ENCODE measurements at places on chromosomes 3 and 15.

DNA sequence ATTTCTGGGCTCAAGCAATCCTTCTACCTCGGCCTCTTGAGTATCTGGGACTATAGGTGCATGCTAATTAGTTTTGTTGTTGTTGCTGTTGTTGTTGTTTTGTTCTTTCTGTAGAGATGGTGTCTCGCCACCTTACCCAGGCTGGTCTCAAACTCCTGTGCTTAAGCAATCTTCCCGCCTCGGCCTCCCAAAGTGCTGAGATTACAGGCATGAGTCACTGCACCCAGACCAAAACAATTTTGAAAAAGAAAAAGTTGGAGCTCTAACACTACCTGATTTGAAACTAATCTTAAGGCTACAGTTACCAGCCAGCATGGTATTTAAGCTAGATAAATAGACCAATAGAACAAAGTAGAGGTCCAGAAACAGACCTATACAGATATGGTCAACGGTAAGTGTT lies 29.8 kb downstream of the KPNA1 start:
- no peak overlapping the region for H3K27ac ChIP-seq
- DNase-seq = no peak
- H3K4me3 ChIP-seq = no peak overlapping the region
- peaks cover 3% of the 10 kb centered on the region for H3K36me3 ChIP-seq
- H3K4me1 ChIP-seq = peaks cover 3% of the 10 kb centered on the region

GRCh38 chr15:75666823-75667501 lies 19.2 kb downstream of the SNX33 start:
- no peaks in the 10 kb centered on the region for H3K4me1 ChIP-seq
- H3K27me3 ChIP-seq = no peaks in the 10 kb centered on the region
- no peak overlapping the region for H3K4me3 ChIP-seq
- H3K36me3 ChIP-seq = no peaks in the 10 kb centered on the region
- no peak for DNase-seq

DNA sequence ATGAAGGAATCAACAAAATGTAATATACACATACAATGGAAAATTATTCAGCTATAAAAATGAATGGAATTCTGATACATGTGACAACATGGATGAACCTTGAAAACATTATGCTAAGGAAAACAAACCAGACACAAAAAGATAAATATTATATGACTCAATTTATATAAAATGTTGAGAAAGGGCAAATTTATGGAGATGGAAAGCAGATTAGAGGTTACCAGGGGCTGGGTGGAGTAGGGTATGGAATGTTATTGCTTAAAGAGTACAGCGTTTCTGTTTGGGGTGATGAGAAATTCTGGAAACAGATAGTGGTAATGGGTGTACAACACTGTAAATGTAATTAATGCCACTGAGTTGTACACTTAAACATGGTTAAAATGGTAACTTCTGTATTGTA lies 50.9 kb downstream of the EMC4 start:
- H3K27ac ChIP-seq = no peak overlapping the region
- H3K4me3 ChIP-seq = no peak overlapping the region
- no peaks in the 10 kb centered on the region for H3K27me3 ChIP-seq
- no peaks in the 10 kb centered on the region for H3K36me3 ChIP-seq
- DNase-seq = no peak

DNA sequence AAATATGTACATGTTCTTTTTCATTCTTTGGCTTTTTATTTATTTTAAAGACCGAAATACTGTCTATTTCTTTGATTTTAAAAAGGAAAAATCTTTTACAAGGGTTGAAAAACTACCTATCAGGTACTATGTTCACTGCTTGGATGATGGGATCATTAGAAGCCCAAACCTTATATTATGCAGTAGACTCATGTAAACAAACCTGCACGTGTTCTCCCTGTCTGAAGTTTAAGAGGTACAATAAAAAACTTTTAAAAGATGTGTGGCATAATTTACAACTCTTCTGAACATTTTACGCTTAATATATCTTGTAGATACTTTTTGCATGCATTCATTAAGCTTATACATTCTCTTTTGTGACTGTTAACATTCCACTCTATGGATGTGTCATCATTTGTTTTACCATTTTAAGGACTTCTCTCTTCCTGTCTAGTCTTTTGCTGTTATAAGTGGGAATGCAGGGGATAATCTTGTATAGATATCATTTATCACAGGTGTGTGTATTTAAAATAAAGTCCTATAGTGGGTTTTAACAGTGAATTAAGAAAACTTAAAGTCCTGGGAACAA lies 6.2 kb downstream of the MGA start:
- H3K4me3 ChIP-seq = no peak overlapping the region
- no peaks in the 10 kb centered on the region for H3K27me3 ChIP-seq
- peaks cover 10% of the 10 kb centered on the region for H3K36me3 ChIP-seq
- no peak for DNase-seq

DNA sequence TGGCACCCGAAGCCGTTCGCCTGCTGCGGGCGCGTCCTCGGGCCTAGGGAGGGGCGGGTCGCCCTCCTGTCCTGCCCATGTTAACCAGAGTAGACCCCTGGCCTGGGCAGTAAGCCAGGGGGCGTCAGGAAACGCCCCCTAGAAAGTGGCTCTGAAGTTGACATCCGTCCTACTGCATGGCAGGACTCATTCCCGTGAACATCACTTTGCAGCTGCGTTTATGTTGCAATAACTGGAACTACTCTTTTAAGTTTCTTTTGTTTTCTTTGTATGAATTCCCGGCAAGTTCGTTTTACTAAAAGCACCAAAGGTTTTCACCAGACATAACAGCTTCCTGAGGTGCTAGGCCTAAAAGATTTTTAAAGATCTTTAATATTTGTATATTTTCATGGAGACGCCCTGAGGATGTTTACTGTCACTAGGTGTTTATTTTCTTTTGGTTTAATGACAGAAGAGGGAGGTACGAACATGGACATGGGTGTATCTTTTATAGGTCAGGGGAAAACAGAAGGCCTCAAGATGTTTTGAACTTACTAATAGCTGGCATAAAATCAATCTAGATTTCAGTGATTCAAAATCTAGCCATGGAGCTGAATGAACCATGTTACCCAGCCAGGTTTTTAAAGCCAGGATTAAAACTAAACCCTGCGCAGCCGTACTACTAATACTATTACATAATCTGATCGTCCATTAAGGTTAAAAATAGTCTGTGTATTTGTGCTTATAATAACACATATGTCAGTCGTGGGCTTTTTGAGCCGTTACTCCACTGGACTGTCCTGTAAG lies 1.0 kb downstream of the C15orf61 start:
- H3K27me3 ChIP-seq = no peaks in the 10 kb centered on the region
- H3K36me3 ChIP-seq = no peaks in the 10 kb centered on the region
- H3K27ac ChIP-seq = peak overlapping the region; percentile 84
- DNase-seq = no peak
- H3K4me1 ChIP-seq = peaks cover 13% of the 10 kb centered on the region

GRCh38 chr3:128112357-128112968 lies 11.1 kb downstream of the RUVBL1 start:
- peak; percentile 83 for DNase-seq
- peaks cover 40% of the 10 kb centered on the region for H3K36me3 ChIP-seq
- H3K27ac ChIP-seq = peak overlapping the region; percentile 74
- no peaks in the 10 kb centered on the region for H3K27me3 ChIP-seq
- peaks cover 23% of the 10 kb centered on the region for H3K4me1 ChIP-seq

DNA sequence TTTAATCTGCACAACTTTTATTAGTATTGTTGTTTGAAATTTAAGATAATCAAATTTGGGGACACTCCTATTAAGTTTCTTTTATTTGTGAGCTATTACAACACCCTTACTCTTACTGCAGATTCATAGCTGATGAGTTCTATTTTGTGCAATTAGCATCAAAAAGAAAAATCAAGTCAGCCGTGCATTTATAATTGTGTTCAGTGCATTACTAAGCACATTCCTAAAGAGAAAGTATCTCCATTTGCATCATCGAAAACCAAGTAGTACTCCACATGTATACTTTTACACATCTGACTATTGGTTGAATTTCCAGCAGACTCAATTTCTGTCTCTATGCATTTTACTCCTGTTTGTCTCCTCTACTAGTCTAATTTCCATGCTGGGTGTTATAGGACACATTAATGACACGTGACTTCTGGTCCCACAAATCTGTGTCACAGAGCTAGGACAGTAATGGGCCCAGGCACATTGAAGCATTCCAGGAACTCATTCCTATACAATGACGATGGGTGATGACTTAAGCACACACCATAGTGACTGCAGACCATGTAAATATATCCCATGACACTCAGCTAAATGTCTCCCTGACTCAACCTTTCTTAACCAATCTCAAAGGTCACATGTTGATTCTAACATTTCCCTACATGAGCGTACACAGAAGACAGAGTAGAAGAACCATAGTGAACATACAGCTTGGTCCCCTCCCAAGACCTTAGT lies 477.5 kb downstream of the LPP start:
- no peak overlapping the region for H3K4me3 ChIP-seq
- no peaks in the 10 kb centered on the region for H3K36me3 ChIP-seq
- no peaks in the 10 kb centered on the region for H3K27me3 ChIP-seq
- DNase-seq = no peak

GRCh38 chr3:69092030-69092516 lies 7.3 kb downstream of the ARL6IP5 start:
- peak overlapping the region; percentile 78 for H3K27ac ChIP-seq
- peaks cover 90% of the 10 kb centered on the region for H3K4me1 ChIP-seq
- H3K27me3 ChIP-seq = no peaks in the 10 kb centered on the region
- H3K36me3 ChIP-seq = peaks cover 26% of the 10 kb centered on the region
- peak overlapping the region; percentile 40 for H3K4me3 ChIP-seq
- DNase-seq = peak; percentile 67

DNA sequence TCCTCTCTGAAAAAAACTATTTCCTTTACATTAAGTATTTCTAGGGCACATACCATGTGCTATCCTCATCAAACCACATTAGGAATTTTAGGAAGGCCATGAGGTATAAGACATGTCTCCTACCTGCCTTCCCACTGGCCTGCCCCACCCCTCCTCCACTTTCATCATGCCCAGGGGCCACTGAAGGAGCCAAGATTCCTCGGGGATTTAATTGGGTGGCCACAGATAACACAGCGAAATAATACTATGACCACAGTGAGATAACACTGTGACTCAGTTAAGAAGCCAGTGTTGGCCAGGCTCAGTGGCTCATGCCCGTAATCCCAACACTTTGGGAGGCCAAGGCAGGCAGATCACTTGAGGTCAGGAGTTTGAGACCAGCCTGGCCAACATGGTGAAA lies 9.8 kb upstream of the BMF start:
- H3K27me3 ChIP-seq = no peaks in the 10 kb centered on the region
- peaks cover 16% of the 10 kb centered on the region for H3K4me1 ChIP-seq
- no peak for DNase-seq
- no peaks in the 10 kb centered on the region for H3K36me3 ChIP-seq

DNA sequence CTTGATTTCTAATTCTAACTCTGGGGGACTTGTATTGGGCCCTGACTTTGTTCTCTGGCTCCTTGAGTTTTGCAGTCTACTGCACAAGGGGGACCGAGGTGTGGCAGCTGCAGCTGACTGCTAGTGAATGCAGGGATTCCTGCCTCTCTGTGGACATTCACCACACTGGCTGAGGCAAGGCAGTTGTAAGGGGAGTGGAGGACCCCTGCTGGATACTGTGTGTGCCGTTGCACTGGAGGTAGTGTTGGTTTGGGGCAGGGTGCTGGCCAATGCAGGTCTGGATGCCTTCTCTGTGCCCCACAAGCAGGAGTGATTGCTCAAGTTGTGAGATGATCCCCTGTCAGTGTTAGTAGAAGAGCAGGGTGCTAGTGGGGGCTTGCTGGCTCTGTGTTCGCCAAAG lies 626.1 kb downstream of the SQOR start:
- H3K4me1 ChIP-seq = no peaks in the 10 kb centered on the region
- H3K36me3 ChIP-seq = no peaks in the 10 kb centered on the region
- H3K27me3 ChIP-seq = no peaks in the 10 kb centered on the region
- no peak for DNase-seq
- no peak overlapping the region for H3K27ac ChIP-seq
- no peak overlapping the region for H3K4me3 ChIP-seq

DNA sequence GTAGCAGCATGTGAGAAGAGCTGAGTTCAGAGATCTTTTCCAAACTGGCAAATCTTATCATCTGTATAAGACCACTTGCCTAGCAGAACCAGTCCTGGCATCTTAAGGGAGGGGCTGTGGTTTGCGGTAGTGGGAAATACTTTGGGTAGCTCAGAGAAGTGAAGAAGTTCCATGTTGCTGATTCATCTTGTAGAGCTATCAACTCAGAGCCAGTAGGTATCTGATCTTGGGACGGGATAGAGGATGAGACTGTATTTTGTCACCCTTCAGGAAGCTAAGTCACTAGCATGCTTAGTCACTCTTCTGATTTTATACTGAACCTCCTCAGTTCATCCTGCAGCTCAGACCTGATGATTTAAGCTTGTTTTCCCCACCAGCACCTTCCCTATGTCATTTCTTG lies 211.4 kb downstream of the NR1D2 start:
- no peak overlapping the region for H3K27ac ChIP-seq
- H3K36me3 ChIP-seq = no peaks in the 10 kb centered on the region
- H3K4me3 ChIP-seq = no peak overlapping the region
- H3K4me1 ChIP-seq = no peaks in the 10 kb centered on the region

DNA sequence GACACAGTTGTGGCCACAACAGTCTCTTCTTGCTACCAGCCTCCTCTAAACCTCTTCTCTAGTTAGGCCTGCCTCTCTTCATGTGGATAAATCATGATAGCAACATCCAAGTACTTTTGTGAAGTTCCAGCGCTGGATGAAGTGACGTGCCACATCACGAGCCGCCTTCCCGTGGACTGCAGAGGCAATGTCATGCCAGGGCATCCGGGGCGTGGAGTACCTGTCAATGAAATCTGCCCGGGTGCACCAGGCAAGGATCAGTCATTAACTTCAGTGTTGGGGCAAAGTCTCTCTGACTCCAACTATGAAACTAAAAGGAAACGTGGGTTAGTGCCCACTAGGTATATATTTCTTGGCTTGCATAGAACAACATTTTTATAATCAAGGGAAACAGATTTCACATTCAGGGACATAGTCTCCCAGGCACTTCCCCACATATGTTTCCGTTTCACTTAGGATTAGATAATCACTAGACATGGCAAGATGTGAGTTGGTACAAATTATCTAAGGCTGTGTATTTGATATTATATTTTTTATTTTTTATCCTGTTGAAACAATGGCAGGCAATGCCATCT lies 133.6 kb downstream of the PLD1 start:
- no peaks in the 10 kb centered on the region for H3K27me3 ChIP-seq
- no peak overlapping the region for H3K27ac ChIP-seq
- no peaks in the 10 kb centered on the region for H3K36me3 ChIP-seq
- H3K4me1 ChIP-seq = no peaks in the 10 kb centered on the region
- no peak overlapping the region for H3K4me3 ChIP-seq

DNA sequence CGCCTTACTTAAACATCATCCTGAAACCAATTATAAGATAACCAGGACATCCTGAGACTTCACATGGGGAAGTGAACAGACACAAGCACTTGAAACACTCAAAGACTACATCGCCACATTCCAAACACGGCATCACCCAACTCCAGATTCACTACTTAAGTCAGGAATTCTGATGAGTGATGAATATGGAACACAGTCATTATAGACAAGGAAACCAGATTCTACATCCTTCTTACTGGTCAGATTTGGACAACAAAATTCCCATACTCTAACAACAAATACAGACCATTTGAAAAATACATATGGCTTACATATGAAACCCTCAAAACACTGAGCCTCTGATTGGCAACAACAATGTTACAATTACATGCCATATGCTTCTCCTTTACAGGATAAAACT lies 13.1 kb upstream of the RBSN start:
- no peak overlapping the region for H3K4me3 ChIP-seq
- H3K27ac ChIP-seq = no peak overlapping the region
- DNase-seq = no peak
- H3K27me3 ChIP-seq = no peaks in the 10 kb centered on the region
- H3K36me3 ChIP-seq = no peaks in the 10 kb centered on the region

- no peaks in the 10 kb centered on the region for H3K36me3 ChIP-seq
- no peak overlapping the region for H3K27ac ChIP-seq
- no peak overlapping the region for H3K4me3 ChIP-seq
- no peak for DNase-seq
- H3K27me3 ChIP-seq = no peaks in the 10 kb centered on the region
Measured at GRCh38 chr3:83523470-83524073, 1435.2 kb upstream of the CADM2 start.
